Activated naive CD8-positive, alpha-beta T cell treated with anti-CD3 and anti-CD28 coated beads, Interleukin-2, amount 50 U/mL, for 24 hours (primary cell): ENCODE measurements at places on chromosomes 3 and 15.
A peak's percentile ranks its signal among the peaks of the same experiment; 100 is the strongest.

- DNase-seq: no peak
- H3K4me1 ChIP-seq: peaks cover 10% of the 10 kb centered on the region
- H3K4me3 ChIP-seq: no peak overlapping the region
- no peak overlapping the region for H3K27ac ChIP-seq
- peaks cover 44% of the 10 kb centered on the region for H3K27me3 ChIP-seq
- no peaks in the 10 kb centered on the region for H3K36me3 ChIP-seq
Measured at GRCh38 chr3:45095916-45096526, 50.2 kb downstream of the CDCP1 start.

GRCh38 chr3:71152892-71153265 lies 430.6 kb downstream of the FOXP1 start:
- no peak for DNase-seq
- peaks cover 84% of the 10 kb centered on the region for H3K4me1 ChIP-seq
- no peak overlapping the region for H3K4me3 ChIP-seq
- H3K36me3 ChIP-seq: peaks cover 35% of the 10 kb centered on the region
- peak overlapping the region; percentile 17 for H3K27ac ChIP-seq

DNA sequence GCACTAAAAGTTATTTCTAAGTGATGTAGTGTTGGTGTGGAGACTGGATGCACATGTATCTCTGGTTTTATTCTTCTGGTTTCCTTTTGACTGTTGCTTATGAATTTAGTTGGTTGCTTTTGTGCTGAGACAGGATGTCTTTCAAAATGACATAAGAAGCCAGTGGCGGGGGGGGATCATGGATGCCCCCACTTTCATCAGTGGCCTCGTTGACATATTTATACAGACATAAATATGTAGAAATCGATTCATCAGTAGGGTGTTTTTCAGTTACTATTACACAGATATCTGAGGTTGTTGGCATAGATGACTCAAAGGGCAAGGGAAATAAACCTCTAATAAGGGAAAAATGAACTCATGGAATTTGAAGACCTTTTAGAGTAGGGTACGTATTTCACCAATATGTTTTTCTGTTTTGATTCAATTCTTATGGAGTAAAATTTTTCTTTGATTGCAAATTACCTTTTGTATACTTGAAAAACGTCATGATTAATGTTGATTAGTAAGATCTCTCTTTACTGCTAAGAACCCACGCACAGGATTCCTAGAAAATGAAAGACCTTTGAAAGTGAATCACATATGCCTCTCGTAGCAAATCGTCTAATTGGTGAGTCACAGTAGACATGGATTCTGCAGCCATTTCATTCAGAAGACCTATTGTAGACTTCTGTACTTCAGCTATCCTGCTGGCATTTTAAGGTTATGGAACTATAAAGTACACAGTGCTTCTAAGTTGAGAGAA lies 97.4 kb upstream of the RBMS3 start:
- peak overlapping the region; percentile 79 for H3K27ac ChIP-seq
- peak; percentile 4 for DNase-seq
- H3K36me3 ChIP-seq: peaks cover 2% of the 10 kb centered on the region
- peaks cover 39% of the 10 kb centered on the region for H3K4me1 ChIP-seq
- H3K4me3 ChIP-seq: no peak overlapping the region

DNA sequence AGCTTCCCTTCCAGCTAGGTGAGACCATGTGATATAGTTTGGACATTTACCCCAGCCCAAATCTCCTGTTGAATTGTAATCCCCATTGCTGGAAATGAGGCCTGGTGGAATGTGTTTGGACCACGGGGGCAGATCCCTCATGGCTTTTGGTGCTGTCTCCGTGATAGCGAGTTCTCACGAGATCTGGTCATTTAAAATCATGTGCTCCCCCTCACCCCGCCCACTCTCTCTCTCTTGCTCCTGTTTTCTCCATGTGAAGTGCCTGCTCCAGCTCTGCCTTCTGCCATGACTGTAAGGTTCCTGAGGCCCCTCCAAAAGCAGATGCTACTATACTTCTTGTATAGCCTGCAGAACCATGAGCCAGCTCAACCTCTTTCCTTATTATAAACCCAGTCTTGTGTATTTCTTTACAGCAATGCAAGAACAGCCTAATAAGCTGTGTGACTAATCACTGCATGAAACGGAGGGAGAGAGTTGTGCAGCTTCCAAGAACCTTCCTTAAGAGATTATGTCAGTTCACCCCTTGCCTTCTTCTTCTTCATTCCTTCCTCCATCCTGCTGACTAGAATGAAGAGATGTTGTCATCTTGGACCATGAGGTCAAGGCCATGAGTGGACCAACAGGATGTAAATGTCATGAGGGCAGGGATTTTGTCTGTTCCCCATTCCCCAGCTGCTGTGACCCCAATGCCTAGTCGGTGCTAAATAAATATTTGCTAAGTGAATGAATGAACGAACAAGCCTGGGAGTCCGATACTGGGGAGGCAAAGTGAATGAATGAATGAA lies 91.0 kb downstream of the CPN2 start:
- H3K4me3 ChIP-seq: no peak overlapping the region
- peaks cover 10% of the 10 kb centered on the region for H3K4me1 ChIP-seq
- DNase-seq: no peak
- H3K36me3 ChIP-seq: no peaks in the 10 kb centered on the region
- H3K27ac ChIP-seq: no peak overlapping the region

DNA sequence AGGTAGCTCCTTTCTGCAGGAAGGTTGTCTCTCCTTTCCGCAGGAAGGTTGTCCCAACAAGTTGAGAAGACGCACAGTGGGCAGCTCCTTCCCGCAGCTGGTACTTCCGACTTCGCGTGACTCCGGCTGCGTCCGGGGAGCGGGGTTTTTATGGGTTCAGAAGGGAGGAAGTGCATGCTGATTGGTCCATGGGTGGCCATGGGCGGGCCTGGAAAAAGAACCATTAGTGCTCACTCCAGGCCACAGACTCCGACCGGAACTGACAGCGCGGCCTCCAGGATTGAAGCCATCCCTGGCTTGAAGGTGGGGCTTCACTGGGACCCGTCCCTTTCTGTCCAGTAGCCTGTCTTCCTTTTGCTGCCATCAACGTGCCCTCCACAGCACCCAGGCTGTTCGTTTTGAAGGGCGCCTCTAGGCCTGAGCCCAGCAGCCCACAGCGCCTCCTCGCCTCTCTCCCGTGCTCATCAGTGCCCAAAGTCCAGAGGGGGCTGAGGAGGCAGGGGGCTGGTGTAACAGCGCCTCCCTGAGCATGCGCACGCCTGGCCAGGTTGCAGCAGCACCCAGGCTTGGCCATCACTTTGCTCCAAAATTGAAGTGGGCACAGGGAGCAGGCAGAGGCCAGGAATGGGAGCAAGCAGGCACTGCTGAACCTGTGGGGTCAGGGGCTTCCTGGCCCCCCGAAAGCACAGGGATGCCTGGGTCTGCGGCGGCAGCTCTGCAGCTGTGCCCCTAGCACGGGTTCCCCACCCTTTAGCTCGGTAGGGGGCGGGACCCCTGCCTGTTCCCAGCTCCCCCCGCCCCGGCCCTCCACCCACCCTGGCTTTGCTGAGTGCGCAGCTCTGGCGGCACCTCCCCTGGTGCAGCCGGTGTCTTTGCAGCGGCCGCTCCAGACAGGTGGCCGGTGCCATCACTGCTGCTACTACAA lies 330.6 kb upstream of the MCTP2 start:
- no peak overlapping the region for H3K4me3 ChIP-seq
- H3K4me1 ChIP-seq: no peaks in the 10 kb centered on the region
- DNase-seq: no peak
- H3K27ac ChIP-seq: no peak overlapping the region
- H3K36me3 ChIP-seq: no peaks in the 10 kb centered on the region

DNA sequence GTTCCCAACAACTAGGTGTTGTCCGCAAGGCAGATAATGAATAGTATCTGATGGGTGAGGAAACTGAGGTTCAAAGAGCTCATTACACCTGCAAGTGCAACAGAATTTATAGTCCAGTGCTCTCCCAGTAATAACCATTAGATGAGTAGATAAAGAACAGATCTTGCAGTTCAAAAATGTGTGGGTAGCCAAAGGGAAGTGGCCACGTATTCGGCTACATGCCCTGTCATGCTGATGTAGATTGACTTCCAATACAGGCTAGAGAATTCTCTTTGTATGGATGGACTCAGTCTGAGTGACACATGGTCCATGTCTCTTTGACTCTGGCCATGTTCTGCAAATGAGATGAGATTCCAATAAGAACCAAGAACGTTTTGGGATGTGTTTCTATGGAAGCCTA lies 187.9 kb upstream of the LPP start:
- no peak overlapping the region for H3K27ac ChIP-seq
- H3K36me3 ChIP-seq: no peaks in the 10 kb centered on the region
- no peak for DNase-seq

DNA sequence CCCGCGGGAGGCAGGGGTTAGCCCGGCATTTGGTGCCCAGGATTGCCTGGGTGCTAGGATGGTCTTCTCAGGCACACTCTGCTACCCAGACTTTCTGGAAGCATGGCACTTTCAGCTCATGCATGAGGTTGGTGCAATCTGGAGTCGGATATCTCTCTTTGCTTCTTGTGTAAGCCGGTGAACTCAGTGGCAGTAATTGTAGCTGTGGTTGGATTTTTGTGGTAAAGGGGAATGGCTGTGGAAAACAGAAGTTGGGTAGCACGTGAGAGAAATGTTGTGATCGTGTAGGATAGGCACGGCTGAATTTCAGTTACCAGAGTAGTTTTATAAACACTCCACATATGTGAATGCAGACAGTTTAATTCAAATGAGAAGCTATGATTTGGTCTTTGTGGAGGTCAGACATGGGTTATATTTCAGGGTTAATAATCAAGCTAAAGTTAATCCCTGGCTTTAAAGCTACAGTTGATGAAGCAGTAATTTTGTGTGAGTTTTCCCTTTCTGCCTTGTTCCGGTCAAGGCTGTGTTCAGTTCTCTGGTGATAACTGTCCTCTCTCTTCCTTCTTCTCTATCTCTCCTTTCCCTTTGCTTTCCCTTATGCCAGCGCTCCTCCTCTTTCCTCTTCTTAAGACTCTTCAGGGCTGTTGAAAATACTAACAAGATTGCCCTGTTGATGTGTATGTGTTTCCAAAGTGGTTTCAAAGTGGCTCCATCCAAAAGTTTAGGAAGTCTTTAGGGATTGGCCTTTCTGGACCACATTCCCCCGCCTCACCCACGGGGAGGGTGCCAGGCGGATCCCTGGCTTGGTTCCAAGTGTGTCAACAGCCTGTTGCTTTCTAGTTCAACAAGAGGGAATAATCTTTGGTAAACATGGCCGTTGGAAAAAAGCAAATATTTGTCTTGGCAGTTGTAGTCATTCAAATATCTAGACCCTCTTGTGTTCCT lies 404.6 kb upstream of the C2CD4B start:
- H3K36me3 ChIP-seq: no peaks in the 10 kb centered on the region
- no peak overlapping the region for H3K27ac ChIP-seq
- H3K27me3 ChIP-seq: peaks cover 7% of the 10 kb centered on the region

GRCh38 chr3:64616953-64617352 lies 70.8 kb downstream of the ADAMTS9 start:
- H3K4me1 ChIP-seq: no peaks in the 10 kb centered on the region
- no peak overlapping the region for H3K27ac ChIP-seq
- DNase-seq: no peak
- H3K4me3 ChIP-seq: no peak overlapping the region
- H3K27me3 ChIP-seq: no peaks in the 10 kb centered on the region
- no peaks in the 10 kb centered on the region for H3K36me3 ChIP-seq

GRCh38 chr3:66819993-66820501 lies 178.1 kb upstream of the KBTBD8 start:
- DNase-seq: no peak
- H3K27me3 ChIP-seq: peaks cover 3% of the 10 kb centered on the region
- H3K4me1 ChIP-seq: no peaks in the 10 kb centered on the region
- no peaks in the 10 kb centered on the region for H3K36me3 ChIP-seq
- no peak overlapping the region for H3K27ac ChIP-seq
- H3K4me3 ChIP-seq: no peak overlapping the region

DNA sequence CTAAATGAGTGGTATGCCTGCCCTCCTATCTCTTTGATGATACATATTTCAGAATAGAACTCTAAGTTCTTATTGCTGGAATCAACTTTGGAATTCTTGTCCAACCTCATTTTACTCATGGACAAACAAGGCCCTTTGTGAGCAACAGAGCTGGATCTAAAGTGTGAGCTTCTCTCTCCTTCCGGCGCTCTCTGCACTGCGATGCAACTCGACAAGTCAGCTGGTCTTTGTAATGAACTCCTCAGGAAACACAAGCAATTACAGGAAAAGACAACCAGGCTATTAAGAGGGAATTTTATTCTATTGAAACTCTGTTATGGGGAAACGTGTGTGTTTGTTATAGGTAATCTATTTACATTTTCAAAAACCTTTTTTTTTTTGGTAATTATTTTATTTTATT lies 20.3 kb upstream of the NRROS start:
- no peak for DNase-seq
- H3K27ac ChIP-seq: no peak overlapping the region
- H3K27me3 ChIP-seq: no peaks in the 10 kb centered on the region
- no peak overlapping the region for H3K4me3 ChIP-seq
- peaks cover 28% of the 10 kb centered on the region for H3K4me1 ChIP-seq
- H3K36me3 ChIP-seq: no peaks in the 10 kb centered on the region

GRCh38 chr15:83061680-83062079 lies 5.4 kb downstream of the BTBD1 start:
- no peak overlapping the region for H3K4me3 ChIP-seq
- DNase-seq: no peak
- H3K4me1 ChIP-seq: peaks cover 13% of the 10 kb centered on the region
- H3K27ac ChIP-seq: no peak overlapping the region
- no peaks in the 10 kb centered on the region for H3K27me3 ChIP-seq

DNA sequence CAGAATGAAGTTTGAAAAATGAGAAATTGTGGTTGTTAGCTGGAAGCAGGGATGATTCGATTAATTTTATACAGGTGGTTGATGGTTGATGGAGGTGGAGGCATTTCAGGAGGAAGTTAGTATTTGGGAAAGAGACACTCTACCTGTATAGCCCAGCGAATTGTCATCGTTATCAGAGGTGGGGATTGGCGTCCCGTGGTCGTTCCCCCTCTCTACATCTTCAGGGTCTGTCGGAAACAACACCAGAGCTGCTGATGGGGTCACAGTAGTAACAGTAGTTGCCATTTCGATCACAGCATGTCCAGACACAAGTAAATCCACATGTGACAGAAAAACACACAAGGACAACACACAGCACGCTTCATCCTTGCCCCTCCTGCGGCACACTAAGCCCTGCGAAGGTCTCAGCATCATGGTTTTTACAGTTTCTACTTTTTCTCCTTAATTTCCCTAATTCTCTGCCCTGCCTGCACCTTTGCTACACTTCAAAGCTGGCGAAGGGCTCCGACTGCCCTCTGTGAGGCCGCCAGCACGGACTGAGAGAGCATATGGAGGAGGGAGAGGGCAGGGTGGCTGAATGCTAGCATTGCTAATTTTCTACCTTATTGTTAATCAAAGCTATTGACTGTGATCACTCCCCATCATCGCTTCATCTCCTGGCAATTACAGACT lies 642.3 kb downstream of the ROBO1 start:
- no peak overlapping the region for H3K4me3 ChIP-seq
- no peaks in the 10 kb centered on the region for H3K36me3 ChIP-seq
- no peak overlapping the region for H3K27ac ChIP-seq
- no peaks in the 10 kb centered on the region for H3K27me3 ChIP-seq
- DNase-seq: no peak

GRCh38 chr15:94110476-94111130 lies 120.8 kb upstream of the MCTP2 start:
- no peaks in the 10 kb centered on the region for H3K36me3 ChIP-seq
- no peak overlapping the region for H3K4me3 ChIP-seq
- H3K27ac ChIP-seq: no peak overlapping the region
- DNase-seq: no peak
- H3K27me3 ChIP-seq: peaks cover 14% of the 10 kb centered on the region
